Activated CD4-positive, alpha-beta memory T cell treated with anti-CD3 and anti-CD28 coated beads for 36 hours (primary cell): ENCODE measurements at places on chromosomes 7 and 10. TPM values are rescaled to one million over a fixed set of nuclear protein-coding genes. Genes with fewer than 3 reads are reported as not detected.

BMS1 gene
- total RNA-seq: 25.9 TPM

TMEM229A gene
- not detected for total RNA-seq

DNA sequence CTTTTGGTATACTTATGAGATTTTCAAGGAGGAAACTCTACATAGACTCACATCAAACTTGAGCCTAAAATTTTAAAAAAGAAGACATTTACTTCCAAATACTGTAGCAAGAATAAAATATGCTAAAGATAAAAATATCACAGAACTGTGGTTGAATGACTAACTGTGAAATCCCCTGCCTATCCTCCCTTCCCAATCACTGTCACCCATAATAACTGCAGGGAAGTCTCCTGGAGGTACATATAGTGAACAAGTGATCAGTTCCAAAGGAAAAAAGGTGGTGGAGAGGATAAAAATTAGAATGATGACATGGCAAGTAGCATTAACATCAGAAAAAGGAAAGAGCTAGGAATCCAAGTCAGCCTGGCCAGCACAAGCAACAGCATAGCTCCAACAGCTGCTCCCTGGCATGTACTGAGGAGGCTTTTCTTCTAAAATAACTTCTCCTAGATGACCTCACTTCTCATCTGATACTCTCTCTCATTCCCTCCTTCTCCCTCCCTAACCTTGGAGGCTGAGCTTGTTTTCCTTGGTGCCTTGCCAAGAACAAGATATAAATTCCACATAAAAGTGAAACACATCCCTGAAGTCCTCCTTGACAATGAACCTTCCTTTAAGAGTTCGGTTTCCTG, 124.0 kb downstream of the IQUB start:
- no peaks in the 10 kb centered on the region for H3K27me3 ChIP-seq
- H3K36me3 ChIP-seq: no peaks in the 10 kb centered on the region
- no peak for DNase-seq
- no peak overlapping the region for H3K4me3 ChIP-seq

HYAL4 gene
- 0.34 TPM for total RNA-seq

DNA sequence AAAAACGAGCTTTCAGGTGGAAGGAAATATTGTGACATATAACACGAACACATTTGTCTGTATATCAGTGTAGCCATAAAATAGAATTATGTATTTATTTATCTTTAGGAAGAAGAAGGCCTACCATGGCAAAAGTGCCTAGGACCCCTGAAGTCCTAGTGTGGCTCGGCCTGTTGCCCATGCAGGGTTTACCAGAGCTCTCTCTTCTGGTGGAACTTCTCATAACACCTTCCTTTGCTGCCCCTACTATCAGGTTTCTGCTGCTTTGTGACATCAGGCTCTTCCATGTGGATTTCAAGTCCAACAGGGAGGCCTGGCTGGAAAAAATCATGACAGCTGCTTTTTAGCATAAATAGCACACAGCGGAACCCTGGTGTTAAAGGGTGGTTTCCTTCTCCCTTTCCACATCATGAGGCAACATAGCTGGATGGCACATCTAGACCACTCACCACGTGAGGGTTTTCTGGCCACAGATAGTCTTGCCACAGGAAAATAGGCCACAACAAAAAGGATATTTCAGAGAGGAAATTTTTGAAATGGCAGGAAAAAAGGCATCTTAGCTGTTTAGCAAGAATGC, 44.8 kb upstream of the ADO start:
- DNase-seq: no peak
- H3K36me3 ChIP-seq: no peaks in the 10 kb centered on the region
- no peak overlapping the region for H3K27ac ChIP-seq

GRCh38 chr10:35758076-35758475, 116.0 kb upstream of the FZD8 start:
- H3K4me1 ChIP-seq: no peaks in the 10 kb centered on the region
- no peaks in the 10 kb centered on the region for H3K27me3 ChIP-seq
- no peaks in the 10 kb centered on the region for H3K36me3 ChIP-seq

GRCh38 chr10:130339091-130339490, 202.9 kb downstream of the GLRX3 start:
- H3K4me3 ChIP-seq: no peak overlapping the region
- no peaks in the 10 kb centered on the region for H3K4me1 ChIP-seq

DNA sequence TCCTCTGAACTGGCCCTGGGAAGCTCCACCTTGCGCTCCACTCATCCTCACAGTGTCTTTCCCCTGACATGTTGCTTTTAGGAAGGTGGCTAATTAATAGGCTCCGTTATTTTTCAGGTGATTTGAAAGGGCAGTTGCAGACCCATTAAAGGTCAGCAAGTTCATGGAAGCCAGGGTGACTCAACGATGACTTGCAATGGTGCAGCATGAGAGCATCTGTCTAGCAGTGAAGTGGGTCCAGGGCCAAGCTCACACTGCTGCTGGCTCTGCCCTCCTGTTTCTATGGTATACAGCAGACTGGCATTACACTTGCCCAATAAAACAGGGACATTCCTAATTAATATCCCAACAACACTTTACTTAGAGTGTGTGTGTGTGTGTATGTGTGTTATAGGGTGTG, 68.8 kb upstream of the WDR11 start:
- H3K4me3 ChIP-seq: no peak overlapping the region
- H3K27me3 ChIP-seq: no peaks in the 10 kb centered on the region
- H3K27ac ChIP-seq: no peak overlapping the region
- H3K4me1 ChIP-seq: no peaks in the 10 kb centered on the region
- no peak for DNase-seq

- no peaks in the 10 kb centered on the region for H3K4me1 ChIP-seq
- no peak overlapping the region for H3K4me3 ChIP-seq
- DNase-seq: no peak
- H3K27me3 ChIP-seq: no peaks in the 10 kb centered on the region
- H3K36me3 ChIP-seq: no peaks in the 10 kb centered on the region
These were observed 72.5 kb downstream of the SEMA3D start for GRCh38 chr7:85114342-85114741.

- H3K27me3 ChIP-seq: no peaks in the 10 kb centered on the region
- H3K4me3 ChIP-seq: no peak overlapping the region
- DNase-seq: no peak
These were observed 605.0 kb downstream of the CCSER2 start for GRCh38 chr10:84933402-84933801.

GRCh38 chr7:105980645-105981396, 17.8 kb downstream of the CDHR3 start:
- no peaks in the 10 kb centered on the region for H3K4me1 ChIP-seq
- H3K4me3 ChIP-seq: no peak overlapping the region
- H3K36me3 ChIP-seq: no peaks in the 10 kb centered on the region
- no peak overlapping the region for H3K27ac ChIP-seq
- H3K27me3 ChIP-seq: no peaks in the 10 kb centered on the region

TCF7L2 gene
- 0.71 TPM for total RNA-seq
